ENCODE measurements at places on chromosomes 5 and 9.

GRCh38 chr5:19928562-19929421 is 59.2 kb downstream of the CDH18 start:
- DNase-seq = no peak

GRCh38 chr5:66945389-66946349 is 250.9 kb downstream of the CD180 start:
- no peak for DNase-seq

- no peak for DNase-seq
Observed at GRCh38 chr9:102354041-102354440, 615.6 kb upstream of the GRIN3A start.

- DNase-seq = no peak
Observed at GRCh38 chr9:85909390-85909789, 31.6 kb upstream of the NAA35 start.

DNA sequence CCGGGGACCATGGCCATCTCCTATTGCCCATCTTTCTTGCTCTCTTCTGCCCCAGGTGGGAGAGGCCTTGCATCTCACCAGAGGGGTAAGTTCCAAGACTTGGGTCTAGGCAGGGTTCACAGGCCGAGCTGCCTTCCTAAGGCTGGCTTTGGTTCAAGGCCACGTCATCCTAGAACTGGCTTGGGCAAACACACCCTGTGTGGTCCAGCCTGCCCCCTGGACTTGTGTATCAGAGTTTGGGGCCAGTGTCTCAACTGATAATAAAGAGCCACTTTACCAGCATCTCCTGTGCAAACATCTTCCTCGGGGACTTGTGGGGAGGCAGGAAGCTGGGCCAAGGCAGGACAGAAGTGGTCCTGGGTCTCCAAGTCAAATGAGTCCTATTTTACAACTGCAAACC is 17.8 kb downstream of the BOD1 start:
- DNase-seq = no peak

DNA sequence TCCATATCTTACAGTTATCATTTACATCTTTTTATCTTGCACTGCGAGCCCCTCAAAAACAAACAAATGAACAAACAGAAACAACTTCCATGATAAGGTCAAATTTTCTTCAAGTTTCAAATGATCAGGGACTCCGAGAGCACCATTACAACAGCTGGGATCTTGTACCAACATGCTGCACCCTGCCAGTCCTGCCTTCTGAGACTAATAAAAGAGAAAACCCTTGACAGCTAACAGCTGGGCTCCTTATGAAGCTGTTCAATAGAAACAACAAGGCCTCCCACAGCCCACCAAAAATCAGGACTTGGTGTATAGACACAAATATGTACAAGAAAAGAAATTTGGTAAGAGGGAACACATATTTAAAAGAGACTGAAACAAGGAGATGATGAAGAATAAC is 985.3 kb upstream of the DMAC1 start:
- no peak for DNase-seq

GRCh38 chr9:103811462-103811861 is 282.6 kb upstream of the SMC2 start:
- no peak for DNase-seq

GRCh38 chr9:111916234-111916645 is 19.6 kb downstream of the UGCG start:
- DNase-seq = no peak

- no peak for DNase-seq
Observed at GRCh38 chr9:127163409-127163808, 41.0 kb upstream of the ANGPTL2 start.

- no peak for DNase-seq
Observed at GRCh38 chr9:69001921-69002320, 12.0 kb downstream of the PRKACG start.

DNA sequence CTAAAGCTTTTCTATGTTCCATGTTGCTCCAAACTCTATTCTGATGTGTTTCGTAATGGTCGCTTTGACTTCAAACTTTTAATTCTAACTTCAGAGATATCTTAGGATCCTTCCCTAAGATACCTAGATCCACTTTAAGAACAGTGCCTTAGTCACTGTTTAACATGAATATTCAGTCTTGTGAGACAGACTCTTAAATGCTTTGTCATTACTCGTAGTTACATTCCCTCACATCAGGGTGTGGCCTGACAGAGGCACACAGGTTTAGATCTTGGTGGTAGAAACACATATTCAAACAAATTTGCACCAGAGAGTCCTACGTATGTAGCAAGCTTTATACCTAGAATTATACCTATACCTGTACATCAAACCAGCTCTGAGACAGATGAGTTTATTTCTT is 687.0 kb upstream of the C9orf72 start:
- DNase-seq = no peak

GRCh38 chr9:108859459-108860114 is 2.5 kb upstream of the ACTL7A start:
- DNase-seq = no peak

DNA sequence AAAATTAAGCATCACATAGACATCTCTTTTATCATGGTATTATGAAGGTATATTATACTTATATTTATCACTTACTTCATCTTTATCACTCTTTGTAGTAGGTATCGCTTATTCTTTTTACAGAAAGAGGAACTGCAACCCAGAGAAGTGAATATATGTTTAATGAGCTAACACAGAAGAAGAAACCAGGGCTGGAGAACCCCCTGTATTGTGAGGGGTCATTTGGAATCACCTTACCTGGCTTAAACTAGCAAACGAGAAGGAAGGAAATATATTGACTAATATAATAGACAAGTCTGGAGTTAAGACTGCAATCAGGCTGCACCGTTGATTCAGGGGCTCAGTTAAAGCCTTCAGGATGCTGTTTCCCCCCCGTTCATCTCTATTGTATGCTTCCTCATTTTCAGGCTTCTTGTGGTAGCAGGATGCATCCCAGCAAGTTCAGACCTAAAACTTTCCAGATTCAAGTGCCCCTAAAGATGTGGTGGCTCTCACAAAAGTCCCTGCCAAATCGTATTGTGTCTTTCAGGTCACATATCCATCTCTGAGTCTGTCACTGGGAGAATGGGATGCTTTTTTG is 146.4 kb downstream of the GCNT1 start:
- DNase-seq = no peak
